ENCODE measurements at places on chromosomes 13 and 19. TPM values are rescaled to one million over a fixed set of nuclear protein-coding genes. Genes with fewer than 3 reads are reported as not detected.

Gene ELOF1
- total RNA-seq = 31.1 TPM

GRCh38 chr19:873084-873483, 13.6 kb downstream of the CFD start:
- peak; percentile 59 for DNase-seq

- DNase-seq = no peak
Measured at GRCh38 chr13:105363261-105364190, 1171.9 kb downstream of the EFNB2 start.

GRCh38 chr13:64756621-64757020, 2473.5 kb downstream of the PCDH9 start:
- DNase-seq = no peak

- DNase-seq = peak; percentile 67
Measured at GRCh38 chr19:47445937-47446402, 25.7 kb downstream of the SLC8A2 start.

DNA sequence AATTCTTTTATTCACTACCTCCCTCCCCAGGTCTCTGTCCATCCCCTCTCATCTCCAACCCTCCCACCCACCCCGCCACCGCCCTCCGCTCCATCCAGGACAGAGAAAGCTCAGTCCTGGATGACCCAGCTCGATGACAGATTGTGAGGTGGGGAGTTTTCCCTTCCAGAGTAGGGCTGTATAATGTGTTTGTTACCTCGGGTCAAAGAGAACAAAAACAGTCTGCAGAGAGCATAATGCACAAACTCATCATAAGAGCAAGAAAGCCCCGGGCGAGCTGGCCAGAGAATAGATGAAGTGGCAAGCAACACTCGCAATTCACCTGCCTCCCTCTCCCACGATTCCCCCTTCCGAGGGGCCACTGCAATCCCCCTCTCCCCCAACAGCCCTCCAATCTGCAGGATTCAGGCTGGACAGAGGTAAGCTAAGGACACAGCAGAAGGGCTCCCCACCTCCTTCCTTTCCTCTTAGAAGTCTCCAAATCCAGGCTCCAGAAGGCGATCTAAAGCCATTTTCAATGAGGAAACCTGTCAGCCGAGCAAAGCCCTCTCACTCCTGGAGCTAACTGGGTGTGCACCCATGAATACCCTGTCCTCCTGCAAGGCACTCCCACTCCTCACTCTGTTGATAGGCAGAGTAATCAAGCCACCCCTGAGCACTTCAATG, 2.6 kb downstream of the CACNA1A start:
- DNase-seq = no peak

Gene MAP4K1
- 1.2 TPM for total RNA-seq

Gene COX6B1
- total RNA-seq = 631 TPM
